CD8-positive, alpha-beta T cell (primary cell): ENCODE measurements at places on chromosomes 1 and 21.
A peak's percentile ranks its signal among the peaks of the same experiment; 100 is the strongest.

GRCh38 chr21:17513214-17514123 lies 626 bp downstream of the CXADR start:
- DNase-seq: peak; percentile 11

- DNase-seq: no peak
Observed at GRCh38 chr1:90351019-90351418, 356.1 kb downstream of the ZNF326 start.

DNA sequence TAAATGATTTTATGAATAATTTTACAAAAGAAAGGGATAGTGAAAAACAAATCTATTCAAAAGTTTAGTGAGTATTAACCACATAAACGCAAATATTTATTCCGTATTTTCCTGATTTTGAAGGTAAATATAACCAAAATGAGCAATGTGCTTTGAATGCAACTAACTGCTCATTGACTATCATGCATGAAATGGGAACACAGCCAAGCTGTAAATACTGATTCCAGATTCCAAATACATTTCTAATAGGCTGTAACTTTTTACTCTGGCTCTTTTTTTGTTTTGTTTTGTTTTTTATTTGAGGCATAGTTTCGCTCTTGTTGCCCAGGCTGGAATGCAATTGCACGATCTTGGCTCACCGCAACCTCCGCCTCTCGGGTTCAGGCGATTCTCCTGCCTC lies 41.8 kb downstream of the SELENOF start:
- no peak for DNase-seq

DNA sequence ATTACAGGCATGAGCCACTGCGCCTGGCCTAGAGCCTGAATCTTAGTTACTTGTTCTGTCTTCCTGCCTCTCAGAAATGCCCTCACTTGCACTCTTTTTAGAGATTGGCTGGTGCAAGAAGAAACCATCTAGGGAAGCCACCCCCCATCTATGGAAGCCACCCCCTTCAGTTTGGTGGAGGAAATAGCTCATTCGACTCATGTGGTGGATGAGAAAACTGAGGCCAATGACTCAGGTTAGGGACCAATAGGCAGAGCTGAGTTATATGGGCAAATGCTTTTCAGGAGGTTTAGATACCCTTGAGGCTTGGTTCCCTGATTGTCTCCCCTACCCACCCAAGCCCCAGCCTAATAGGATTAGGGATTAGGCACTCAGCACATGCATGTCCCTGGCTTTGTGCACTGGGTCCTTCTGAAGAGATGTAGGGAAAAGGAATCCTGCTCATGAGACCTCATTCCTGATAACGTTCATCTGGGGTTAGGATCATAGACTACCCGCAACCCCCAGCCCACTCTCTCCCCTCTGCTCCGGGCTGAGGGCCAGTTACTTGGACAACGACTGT lies 77.1 kb downstream of the PAX7 start:
- no peak for DNase-seq

- DNase-seq: no peak
Observed at GRCh38 chr1:164495905-164496304, 63.1 kb upstream of the PBX1 start.
